Activated T-cell treated with anti-CD3 and anti-CD28 coated beads, Interleukin-2, amount 50 U/mL, for 4 hours (primary cell): ENCODE measurements at places on chromosomes 11 and 22.
A peak's percentile ranks its signal among the peaks of the same experiment; 100 is the strongest.

GRCh38 chr11:112539741-112540140, 279.1 kb upstream of the PLET1 start:
- no peak for DNase-seq

- DNase-seq: no peak
Observed at GRCh38 chr11:44496391-44496790, 69.1 kb upstream of the CD82 start.

DNA sequence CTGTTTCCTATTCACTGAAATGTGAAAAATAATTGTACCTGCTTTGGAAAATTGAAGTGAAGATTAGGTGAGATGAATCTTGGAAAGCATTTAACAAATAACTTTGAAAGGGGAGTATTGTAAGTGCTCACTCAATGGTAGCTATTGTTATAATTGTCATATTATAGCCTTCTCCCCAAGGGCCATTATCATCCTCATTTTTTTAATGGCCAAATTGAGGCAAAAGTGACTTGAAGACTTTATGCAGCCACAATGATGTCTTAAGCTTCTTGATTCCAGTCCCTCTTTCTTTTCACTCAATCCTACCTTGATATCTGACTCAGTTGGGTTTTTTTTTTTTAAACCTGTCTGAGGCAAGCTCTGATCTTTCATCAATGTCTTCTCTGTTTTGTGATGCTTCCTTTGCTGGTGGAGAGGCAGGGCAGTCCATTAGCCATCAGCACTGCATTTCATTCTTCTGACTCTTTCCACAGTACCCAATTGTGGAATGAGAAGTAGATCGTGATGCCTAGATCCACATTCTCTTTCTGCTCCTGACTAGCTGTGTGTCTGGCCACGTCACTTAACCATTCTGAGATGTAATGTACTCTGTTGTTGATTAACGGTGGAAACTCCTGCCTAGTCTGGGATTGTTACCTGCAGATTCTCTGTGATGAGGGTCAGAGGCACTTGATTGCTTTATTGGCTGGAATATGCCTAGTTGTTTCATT, 101.4 kb downstream of the DBX1 start:
- DNase-seq: no peak

- no peak for DNase-seq
Observed at GRCh38 chr22:29102300-29102699, 29.5 kb downstream of the KREMEN1 start.

- DNase-seq: no peak
Observed at GRCh38 chr22:27912101-27912500, 7.0 kb downstream of the PITPNB start.

- DNase-seq: no peak
Observed at GRCh38 chr11:10927538-10927937, 69.7 kb upstream of the ZBED5 start.

DNA sequence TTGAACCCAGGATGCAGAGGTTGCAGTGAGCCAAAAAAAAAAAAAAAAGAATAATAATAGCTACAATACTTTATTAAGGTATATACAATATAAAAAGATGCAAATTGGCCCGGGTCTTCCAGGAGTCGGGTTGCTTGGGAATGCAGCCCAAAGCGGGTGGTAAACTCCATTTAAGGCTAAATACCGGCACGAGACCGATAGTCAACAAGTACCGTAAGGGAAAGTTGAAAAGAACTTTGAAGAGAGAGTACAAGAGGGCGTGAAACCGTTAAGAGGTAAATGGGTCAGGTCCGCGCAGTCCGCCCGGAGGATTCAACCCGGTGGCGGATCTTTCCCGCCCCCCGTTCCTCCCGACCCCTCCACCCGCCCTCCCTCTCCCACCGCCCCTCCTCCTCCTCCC, 143.3 kb downstream of the DLG2 start:
- DNase-seq: no peak

GRCh38 chr22:44975427-44976262, 34.2 kb downstream of the PHF21B start:
- peak; percentile 7 for DNase-seq

GRCh38 chr11:64644647-64645275, 53.7 kb downstream of the SLC22A12 start:
- no peak for DNase-seq

DNA sequence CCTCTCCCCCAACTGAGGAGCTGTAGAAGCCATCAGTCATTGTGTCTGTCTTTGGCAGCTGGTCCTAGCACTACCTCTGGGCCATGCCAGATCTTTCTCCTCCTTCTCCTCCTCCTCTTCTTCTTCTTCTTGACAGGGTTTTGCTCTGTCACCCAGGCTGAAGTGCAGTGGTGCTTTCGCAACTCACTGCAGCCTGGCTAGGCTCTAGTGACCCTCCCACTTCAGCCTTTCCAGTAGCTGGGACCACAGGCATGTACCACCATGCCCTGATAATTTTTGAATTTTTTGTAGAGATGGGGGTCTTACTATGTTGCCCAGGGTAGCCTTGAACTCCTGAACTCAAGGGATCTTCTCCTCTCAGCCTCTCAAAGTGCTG, 50.1 kb upstream of the SHANK2 start:
- no peak for DNase-seq

GRCh38 chr11:81987829-81988472, 745.7 kb downstream of the FAM181B start:
- DNase-seq: no peak

- DNase-seq: no peak
Observed at GRCh38 chr11:26801601-26802000, 79.7 kb upstream of the SLC5A12 start.

DNA sequence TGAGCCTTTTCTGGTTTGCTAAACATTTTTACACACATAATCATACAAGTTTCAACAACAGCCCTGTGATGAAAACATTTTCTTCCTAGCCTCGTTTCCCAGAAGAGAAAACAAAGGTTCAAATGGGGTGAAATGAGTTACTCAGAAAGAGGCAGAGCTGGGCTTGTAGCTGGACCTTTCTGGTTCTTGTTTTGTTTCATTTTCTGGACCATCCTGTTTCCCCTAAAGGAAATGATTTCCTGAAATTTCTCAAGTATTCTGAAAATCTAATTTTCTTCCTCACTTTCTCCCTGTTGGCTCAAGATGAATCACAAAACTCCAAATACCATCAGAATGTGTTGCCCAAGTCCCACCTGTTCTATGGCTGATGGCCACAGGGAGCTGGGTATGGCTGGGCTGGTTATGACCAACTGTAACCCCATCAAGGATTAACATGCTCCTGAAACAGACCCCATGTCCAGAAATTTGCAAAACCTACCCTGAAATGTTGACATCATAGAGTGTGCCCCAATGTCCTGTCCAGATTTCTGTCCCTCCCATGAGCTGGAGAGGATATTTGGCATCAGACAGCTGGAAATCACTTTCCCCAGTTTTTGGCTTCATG, 6.7 kb upstream of the APOL4 start:
- no peak for DNase-seq

GRCh38 chr11:67317888-67318555, 14.7 kb downstream of the SSH3 start:
- no peak for DNase-seq

DNA sequence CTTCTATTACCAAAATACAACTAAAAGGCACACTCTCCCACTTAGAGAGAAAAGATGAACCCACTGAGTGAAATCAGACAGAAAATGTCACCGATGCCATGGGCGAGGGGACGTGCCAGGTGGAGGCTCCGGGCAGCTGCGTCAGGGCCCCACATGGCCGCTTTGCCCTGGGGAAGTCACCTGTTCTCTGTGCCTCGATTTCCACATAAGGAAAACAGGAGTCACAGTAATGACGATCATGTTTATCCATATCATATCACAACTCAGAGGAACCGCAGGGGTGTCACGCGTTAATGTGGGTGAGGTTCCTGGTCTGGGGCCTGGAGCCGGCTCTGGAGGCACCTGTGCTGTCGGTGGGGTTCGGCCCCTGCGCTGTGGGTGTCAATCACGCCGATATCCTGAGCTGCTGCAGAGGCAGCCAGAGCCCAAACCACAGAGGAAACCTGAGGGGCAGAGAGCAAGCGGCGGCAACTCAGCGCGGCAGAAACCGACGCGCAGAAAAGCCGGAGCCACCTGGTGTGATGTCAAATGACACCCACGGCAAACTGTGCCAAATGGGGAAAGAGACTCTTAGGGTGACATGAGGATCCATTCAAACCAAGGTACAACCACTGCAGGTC, 243.7 kb downstream of the BRD1 start:
- no peak for DNase-seq

GRCh38 chr11:111417011-111417765, 38.1 kb upstream of the POU2AF1 start:
- DNase-seq: peak; percentile 25

- no peak for DNase-seq
Observed at GRCh38 chr11:15627560-15627959, 512.8 kb downstream of the INSC start.

DNA sequence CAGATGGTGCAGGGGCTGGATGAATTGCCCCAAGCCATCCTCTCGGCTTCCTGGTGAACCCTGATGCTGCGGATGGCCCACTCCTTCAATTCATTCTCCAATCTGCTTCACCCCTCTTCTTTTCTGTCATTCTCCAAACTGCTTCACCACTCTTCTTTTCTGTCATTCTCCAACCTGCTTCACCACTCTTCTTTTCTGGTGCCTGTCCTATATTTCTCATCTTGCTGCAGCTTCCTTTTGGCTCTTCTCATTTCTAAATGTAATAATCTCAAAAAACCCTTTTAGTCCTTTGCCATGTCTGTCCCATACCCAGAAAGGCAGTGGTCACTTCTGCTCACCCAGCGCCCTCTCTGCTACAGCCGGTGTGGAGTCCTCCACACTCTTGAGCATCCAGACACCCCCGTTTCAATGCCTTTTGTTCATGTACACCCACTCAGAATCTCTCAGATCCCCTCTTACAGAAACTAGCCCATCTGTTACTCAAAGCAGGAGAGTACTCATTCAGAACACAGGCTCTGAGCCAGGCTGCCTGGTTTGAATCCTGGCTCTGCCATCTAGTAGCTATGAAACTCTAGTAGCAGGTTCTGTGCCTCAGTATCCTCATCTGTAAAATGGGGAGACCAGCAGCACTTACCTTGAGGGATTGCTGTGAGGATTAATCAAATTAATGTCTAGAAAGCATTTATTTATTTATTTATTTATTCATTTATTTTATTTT, 14.9 kb downstream of the SERPIND1 start:
- DNase-seq: no peak

- DNase-seq: no peak
Observed at GRCh38 chr22:44260216-44261035, 52.3 kb downstream of the SHISAL1 start.

GRCh38 chr22:18032455-18033101, 8.2 kb upstream of the MICAL3 start:
- no peak for DNase-seq

DNA sequence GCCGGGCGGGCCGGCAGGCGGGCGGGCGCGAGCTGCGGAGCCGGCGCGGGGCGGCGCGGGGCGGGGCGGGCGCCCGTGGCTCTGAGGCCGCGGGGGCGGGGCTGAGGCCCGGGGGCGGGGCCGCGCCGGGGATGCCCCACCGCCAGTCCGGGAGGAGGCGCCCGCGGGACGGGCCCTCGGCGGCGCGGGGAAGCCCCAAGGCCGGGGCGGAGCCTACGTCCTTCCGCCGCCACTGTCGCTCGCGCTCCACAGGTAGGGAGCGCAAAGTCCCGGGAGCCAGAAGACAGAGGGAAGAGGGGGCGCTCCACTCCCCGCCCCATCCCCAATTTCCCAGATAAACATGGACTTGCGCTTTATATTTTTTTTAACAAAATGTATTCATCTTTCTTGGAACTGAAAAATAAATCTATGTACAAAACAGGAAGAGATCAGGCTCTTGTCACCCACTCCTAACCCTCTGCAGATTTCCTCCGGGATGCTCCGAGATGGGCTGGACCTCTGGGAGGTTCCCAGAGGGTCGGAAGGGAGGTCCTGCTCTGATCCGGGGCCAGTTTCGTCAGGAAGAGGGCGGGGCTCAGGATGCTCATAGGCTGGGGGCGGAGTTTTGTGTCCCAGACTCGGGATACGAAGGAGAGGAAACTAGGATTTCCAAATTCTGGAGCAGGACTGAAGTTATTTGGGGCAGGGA, at the start of gene MAP4K2:
TSS of gene MAP4K2 (minus strand) at position 57 of the 688 bp plus-strand sequence. CDS start 65 bp downstream, outside the sequence.
- DNase-seq: peak; percentile 82

GRCh38 chr22:37752189-37753087, 55.3 kb upstream of the GCAT start:
- no peak for DNase-seq

DNA sequence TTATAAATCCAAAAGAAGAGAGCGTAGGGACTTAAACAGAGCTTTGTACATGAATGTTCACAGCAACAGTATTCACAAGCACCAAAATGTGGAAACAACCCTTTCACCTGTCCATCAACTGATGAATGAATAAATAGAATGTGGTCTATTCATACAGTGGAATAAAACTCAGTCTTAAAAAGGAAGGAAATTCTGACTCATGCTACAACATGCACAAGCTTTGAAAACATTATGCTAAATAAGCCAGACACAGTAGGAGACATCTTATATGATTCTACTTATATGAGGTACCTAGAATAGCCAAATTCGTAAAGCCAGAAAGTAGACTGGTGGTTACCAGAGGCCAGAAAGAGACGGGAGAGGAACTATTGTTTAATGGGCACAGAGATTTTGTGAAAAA, 74.3 kb downstream of the SHANK2 start:
- no peak for DNase-seq

DNA sequence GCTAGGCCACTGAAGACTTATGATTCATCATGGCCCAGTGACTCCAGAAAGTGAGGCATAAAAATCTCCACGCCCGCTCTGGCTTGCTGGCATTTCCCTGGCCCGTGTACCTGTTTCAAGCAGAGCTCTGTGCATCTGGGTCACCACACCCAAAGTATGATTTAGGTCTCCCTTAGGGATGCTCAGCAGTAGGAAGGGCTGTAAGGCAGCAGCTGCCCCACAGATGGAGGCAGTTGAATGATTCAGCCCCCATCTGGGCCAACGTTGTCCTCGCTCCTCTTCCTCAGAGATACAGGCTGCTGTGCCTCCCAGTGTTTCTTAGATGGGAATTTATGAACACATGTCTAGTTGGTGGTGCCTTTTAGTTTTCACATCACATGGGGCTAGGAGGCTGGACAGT, 21.6 kb downstream of the GPR83 start:
- DNase-seq: no peak

- no peak for DNase-seq
Observed at GRCh38 chr22:49958931-49959781, 1.4 kb upstream of the PIM3 start.

GRCh38 chr11:64850979-64851567, 6.6 kb upstream of the CDC42BPG start:
- peak; percentile 45 for DNase-seq

- no peak for DNase-seq
Observed at GRCh38 chr11:71197096-71197495, 55.3 kb downstream of the SHANK2 start.

DNA sequence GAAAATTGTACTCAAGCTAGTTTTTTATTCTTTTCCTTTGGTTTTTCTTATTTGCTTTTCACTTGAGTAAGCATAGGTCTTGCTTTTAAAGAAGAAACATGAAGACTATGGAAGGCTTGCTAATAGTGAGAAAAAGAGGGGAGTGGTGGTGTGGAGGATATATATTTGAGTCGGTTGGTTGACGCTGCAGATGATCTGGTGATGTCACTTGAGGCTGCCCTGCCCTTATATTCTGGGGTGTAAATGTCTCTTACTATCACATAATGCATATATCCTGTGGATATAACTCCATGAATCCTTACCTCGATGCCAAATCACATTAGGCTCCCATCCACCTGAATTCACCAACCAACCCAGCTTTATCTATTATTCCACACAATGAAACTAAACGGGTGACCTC, 2.9 kb downstream of the GRIA4 start:
- no peak for DNase-seq

GRCh38 chr22:43263645-43264514, 76.9 kb upstream of the TTLL12 start:
- DNase-seq: peak; percentile 81

GRCh38 chr22:49292909-49293308, 534.8 kb downstream of the BRD1 start:
- no peak for DNase-seq

- DNase-seq: peak; percentile 33
Observed at GRCh38 chr22:30444632-30445437, 19.3 kb downstream of the MTFP1 start.
